Ovary (tissue), 10 donors: ENCODE measurements at places on chromosomes 5 and 9.

GRCh38 chr5:134392301-134392700, 19.4 kb downstream of the CDKN2AIPNL start:
- no peak overlapping the region for H3K27ac ChIP-seq
- no peaks in the 10 kb centered on the region for H3K27me3 ChIP-seq
- H3K36me3 ChIP-seq: no peaks in the 10 kb centered on the region
- H3K4me1 ChIP-seq: no peaks in the 10 kb centered on the region
- H3K4me3 ChIP-seq: no peak overlapping the region

GRCh38 chr5:115895821-115896220, 54.1 kb downstream of the AP3S1 start:
- no peak overlapping the region for H3K4me3 ChIP-seq
- DNase-seq: no peak
- no peaks in the 10 kb centered on the region for H3K27me3 ChIP-seq
- no peak overlapping the region for H3K27ac ChIP-seq

GRCh38 chr5:36236801-36237200, 4.9 kb downstream of the NADK2 start:
- no peak for DNase-seq
- H3K36me3 ChIP-seq: no peaks in the 10 kb centered on the region
- H3K27me3 ChIP-seq: no peaks in the 10 kb centered on the region
- peaks cover 6% of the 10 kb centered on the region for H3K4me1 ChIP-seq
- H3K27ac ChIP-seq: no peak overlapping the region

GRCh38 chr5:102902135-102902448, 147.0 kb downstream of the PAM start:
- H3K4me3 ChIP-seq: no peak overlapping the region
- DNase-seq: no peak
- no peaks in the 10 kb centered on the region for H3K36me3 ChIP-seq
- no peak overlapping the region for H3K27ac ChIP-seq
- H3K27me3 ChIP-seq: no peaks in the 10 kb centered on the region
- H3K4me1 ChIP-seq: no peaks in the 10 kb centered on the region

DNA sequence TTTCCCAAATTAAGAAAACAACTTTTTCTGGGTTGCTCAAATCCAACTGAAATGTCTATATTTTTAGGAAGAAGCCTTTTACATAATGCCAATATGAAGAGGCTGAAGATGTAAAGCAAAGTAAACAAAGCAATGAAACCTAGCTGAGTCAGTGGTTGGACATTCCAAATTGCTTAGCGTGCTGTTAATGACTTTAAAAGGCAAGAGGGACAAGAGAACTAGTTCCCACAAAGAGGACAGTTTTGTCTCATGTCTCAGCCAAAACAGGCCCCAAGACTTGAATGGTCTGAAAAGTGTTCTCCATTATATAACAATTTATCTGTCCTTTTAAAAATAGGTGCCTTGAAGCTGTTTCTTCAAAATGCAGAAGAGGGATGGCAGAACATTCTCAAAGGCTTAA, 407.0 kb downstream of the ENC1 start:
- H3K36me3 ChIP-seq: no peaks in the 10 kb centered on the region
- no peaks in the 10 kb centered on the region for H3K27me3 ChIP-seq
- H3K27ac ChIP-seq: no peak overlapping the region
- DNase-seq: no peak
- H3K4me3 ChIP-seq: no peak overlapping the region

DNA sequence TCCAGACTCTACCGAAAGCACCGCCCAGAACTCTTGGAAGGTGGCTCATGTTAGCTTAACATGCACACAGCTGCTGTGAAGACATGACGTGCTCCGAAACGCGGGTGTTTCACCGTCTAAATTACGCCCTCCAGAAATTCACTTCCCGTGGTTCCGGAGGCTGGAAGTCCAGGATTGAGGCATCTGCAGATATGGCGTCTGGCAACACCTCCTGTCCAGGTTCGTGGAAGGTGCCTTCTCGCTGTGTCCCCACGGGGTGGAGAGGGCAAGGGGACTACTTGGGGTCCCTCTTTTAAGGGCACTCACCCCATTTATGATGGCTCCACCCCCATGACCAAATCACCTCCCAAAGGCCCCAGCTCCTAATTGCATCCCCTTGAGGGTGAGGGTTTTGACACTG, 348.0 kb upstream of the IRX2 start:
- no peak for DNase-seq
- no peak overlapping the region for H3K4me3 ChIP-seq
- no peaks in the 10 kb centered on the region for H3K27me3 ChIP-seq
- no peak overlapping the region for H3K27ac ChIP-seq

DNA sequence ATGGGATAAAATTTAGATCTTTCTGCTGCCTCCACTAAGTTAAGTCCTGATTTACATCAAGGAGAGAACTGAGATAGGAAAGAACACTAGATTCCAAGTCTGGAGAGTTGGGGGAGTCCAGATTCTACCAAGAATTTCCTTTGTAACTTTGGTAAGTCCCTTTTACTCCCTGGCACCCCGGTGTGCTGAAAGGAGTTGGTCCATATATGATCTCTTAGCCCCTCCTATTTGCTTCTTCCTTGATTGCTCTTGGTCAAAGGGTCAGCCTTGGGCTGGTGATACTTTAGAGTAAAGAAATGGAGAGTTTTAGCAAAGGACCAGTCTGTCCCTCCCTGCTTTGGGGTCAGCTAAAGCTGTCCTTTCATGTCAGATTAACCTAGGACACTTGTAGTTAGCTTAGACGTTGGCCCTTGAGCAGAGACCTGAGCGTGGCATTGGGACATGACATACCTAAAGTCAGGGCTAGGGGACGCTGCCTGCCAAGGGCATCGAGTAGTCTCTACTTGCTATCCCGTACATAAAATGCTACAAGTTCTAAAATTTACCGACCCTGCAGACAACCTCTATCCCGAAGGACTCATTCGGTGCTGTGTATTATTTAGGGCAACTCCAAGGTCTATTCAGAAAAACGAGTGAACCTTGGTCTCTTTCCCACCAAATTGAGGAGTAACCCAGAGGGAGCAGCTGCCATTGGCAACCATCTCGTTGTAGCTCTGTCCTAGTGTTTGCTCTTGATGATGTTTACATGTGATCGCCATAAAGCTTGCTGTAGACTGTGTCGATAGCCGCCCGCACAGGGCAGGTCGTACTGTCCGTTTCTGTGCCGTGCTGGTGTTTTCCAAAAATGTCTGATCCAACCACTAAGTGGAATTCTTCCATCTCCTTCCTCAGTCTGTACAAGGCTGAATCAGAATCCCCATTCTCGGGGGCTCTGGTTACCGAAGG, 94.4 kb downstream of the PDE6A start:
- no peak overlapping the region for H3K27ac ChIP-seq
- no peaks in the 10 kb centered on the region for H3K4me1 ChIP-seq
- DNase-seq: no peak

DNA sequence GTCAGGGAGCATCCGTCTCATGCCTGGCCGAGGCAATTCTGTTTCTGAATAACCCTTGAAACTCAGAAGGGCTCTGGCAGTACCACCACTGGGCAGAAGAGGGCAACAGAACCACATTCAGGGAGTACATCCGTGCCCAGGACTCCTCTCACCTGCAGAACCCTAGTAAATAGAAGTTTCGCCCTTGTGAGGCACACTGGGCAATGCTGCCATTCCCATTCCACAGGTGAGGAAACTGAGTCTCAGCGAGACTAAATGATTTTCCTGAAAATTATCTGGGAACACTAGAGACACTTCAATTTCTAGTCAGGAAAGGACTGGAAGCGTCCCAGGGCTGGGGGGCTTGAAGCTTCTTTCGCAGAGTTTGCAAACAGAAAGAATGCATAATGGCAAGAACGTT, 74.7 kb downstream of the FGF1 start:
- no peaks in the 10 kb centered on the region for H3K36me3 ChIP-seq
- no peaks in the 10 kb centered on the region for H3K4me1 ChIP-seq
- no peaks in the 10 kb centered on the region for H3K27me3 ChIP-seq
- DNase-seq: peak; percentile 76

DNA sequence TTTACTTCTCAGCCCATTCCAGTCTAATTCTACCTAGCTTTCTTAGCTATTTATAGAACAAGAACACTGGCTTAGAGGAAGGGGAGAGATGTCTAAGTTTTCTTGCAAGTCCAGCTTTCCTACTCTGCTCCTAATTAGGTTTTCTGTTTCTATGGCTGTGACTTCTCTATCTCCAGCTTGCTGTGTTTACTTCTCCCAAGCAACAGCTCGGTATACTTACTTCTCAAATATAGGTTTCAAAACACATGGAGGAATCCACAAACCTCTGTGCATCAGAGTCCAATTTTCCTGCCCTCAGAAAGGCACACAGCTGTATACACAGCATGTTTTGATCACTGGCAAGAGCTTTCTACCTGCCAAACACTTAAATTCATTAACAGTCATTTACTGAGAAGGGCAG, 17.4 kb upstream of the HMGCR start:
- H3K4me1 ChIP-seq: no peaks in the 10 kb centered on the region
- H3K27me3 ChIP-seq: no peaks in the 10 kb centered on the region
- DNase-seq: no peak
- H3K36me3 ChIP-seq: no peaks in the 10 kb centered on the region
- no peak overlapping the region for H3K27ac ChIP-seq

GRCh38 chr9:4402501-4402900, 87.8 kb upstream of the SLC1A1 start:
- no peak overlapping the region for H3K4me3 ChIP-seq
- no peak for DNase-seq
- no peak overlapping the region for H3K27ac ChIP-seq
- H3K36me3 ChIP-seq: no peaks in the 10 kb centered on the region
- H3K4me1 ChIP-seq: no peaks in the 10 kb centered on the region

DNA sequence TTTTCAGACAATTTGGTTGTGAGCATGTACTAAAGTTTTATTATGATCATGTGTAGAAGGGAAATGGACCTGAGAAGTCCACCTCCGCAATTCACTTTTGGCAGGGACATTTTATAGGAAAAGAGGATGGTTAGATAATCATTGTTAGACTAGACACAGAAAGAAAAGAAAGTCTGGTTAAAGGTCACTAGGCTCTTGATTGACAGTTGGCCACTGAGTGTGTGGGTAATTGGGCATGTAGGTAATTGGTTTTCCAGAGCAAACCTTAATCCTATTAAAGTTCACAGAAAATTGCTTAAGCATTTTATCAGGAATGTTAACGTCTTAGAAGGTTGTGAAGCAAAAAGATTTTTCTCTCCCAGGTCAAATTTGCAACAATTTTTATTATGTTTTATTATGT, 158.5 kb upstream of the CLINT1 start:
- no peak overlapping the region for H3K4me3 ChIP-seq
- H3K27ac ChIP-seq: no peak overlapping the region
- H3K27me3 ChIP-seq: no peaks in the 10 kb centered on the region

DNA sequence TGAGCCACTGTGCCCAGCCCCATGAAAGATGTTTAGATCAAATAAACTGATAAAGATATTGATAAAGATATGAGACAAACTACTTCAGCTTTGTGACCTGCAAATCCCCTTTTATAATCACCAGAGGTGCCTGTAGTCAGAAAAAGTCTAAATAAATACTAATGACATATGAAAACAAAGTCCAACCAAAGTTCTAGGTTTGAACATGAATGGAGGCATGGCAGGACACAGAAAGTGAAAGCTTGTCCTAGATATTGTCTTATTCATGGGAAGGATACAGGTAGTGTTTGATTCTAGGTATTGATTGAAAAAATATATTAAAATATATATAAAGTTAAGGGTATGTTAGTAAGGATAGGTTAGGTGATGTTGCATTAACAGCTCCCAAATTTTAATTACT, 24.6 kb upstream of the PSAT1 start:
- H3K4me3 ChIP-seq: no peak overlapping the region
- H3K27me3 ChIP-seq: no peaks in the 10 kb centered on the region
- DNase-seq: no peak

GRCh38 chr5:55320571-55320970, 12.8 kb downstream of the MTREX start:
- H3K27me3 ChIP-seq: no peaks in the 10 kb centered on the region
- H3K4me1 ChIP-seq: no peaks in the 10 kb centered on the region
- no peak overlapping the region for H3K27ac ChIP-seq
- H3K4me3 ChIP-seq: no peak overlapping the region
- H3K36me3 ChIP-seq: no peaks in the 10 kb centered on the region

- H3K36me3 ChIP-seq: no peaks in the 10 kb centered on the region
- DNase-seq: no peak
- H3K27ac ChIP-seq: no peak overlapping the region
- H3K4me1 ChIP-seq: peaks cover 2% of the 10 kb centered on the region
Observed at GRCh38 chr9:76365028-76365427, 29.2 kb downstream of the RFK start.

GRCh38 chr5:40484495-40484894, 195.2 kb upstream of the PTGER4 start:
- H3K27me3 ChIP-seq: no peaks in the 10 kb centered on the region
- no peaks in the 10 kb centered on the region for H3K36me3 ChIP-seq
- no peaks in the 10 kb centered on the region for H3K4me1 ChIP-seq
- H3K4me3 ChIP-seq: no peak overlapping the region
- DNase-seq: no peak

DNA sequence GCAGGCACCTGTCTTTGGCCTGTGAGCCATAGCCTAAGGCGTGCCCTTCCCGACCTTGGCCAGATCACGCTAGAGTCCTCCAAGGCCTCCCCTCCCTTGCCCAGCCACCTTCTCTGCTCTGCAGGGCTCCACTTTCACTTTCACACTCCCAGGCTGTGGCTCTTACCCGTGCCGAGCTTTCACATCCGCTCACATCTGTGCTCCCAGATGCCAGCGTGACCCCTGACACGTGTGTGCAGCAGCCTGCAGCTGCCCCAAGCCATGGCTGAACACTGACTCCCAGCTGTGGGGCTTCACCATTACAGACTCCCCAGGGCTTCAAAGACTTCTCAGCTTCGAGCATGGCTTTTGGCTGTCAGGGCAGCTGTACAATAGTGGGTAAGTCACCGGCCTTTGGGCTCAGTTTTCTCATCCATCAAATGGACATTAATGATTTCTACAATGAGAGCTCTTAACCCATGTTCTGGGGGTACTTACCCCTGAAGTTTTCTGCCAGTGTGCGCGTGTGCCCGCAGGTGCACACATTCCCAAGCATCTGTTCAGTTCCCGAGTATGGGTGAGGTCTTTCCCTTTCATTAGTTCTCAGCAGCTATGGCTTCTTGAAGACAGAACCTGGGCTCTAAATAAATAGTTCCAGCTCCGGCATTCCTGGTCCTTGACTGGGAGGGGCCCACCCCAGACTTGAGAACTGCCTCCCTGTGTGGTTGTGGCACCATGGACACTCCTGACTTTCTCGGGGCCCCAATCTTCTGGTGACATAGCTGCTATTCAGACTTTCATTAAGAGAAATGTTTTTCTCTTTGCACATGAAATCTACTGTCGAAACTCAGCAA, 118.6 kb downstream of the RGS3 start:
- no peaks in the 10 kb centered on the region for H3K36me3 ChIP-seq
- peaks cover 10% of the 10 kb centered on the region for H3K4me1 ChIP-seq
- H3K4me3 ChIP-seq: no peak overlapping the region
- H3K27ac ChIP-seq: no peak overlapping the region
- no peaks in the 10 kb centered on the region for H3K27me3 ChIP-seq
- DNase-seq: peak; percentile 74

GRCh38 chr5:168847511-168848073, 268.4 kb upstream of the PANK3 start:
- no peak overlapping the region for H3K4me3 ChIP-seq
- H3K27me3 ChIP-seq: no peaks in the 10 kb centered on the region
- no peak overlapping the region for H3K27ac ChIP-seq
